Erythroblast (primary cell): ENCODE measurements at places on chromosomes 3 and 15.
A peak's percentile ranks its signal among the peaks of the same experiment; 100 is the strongest.

DNA sequence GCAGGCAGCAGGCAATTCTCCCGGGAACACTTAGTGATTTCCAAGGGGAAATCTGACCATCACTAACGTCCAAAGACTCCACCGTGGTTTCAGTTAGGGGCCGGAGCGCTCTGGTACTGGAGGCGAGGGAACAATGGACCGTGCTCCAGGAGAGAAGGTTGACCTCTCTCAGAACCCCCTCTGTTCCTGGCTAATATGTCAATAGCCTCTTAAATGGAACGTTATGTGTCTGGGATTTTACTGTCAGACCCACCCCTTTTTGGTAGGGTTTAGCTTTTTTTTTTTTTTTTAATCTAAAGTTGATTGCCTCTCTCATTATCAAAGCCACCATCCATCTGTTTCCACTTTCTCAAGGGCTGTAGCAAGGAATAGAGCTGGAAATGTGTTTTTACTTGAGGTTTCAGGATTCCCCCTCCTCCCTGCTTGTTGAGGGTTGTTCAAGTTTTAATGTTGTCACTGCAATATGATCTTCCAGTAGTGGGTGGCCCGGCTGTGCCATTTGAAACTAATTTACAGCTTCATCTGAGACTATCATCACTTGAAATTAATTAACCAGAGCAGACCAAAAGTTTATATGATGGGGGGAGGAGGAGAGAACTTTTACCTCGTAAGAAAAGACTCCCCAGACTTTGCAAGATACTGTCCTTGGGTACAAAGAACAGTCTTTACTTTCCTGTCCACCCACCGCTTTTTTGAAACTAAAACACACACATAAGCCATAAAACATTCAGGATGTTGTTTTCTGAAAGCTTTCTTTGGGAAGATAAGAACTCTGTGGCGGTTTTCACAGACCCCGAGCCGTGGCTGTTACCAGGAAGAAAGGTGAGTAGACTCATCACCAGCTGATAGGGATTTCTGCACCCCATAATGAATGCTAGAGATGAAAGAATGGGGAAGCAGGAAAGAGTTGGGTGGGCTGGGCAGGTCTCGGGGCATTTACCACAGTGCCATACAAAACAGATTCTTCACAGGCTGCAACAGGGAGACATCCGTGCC is 187.8 kb downstream of the UACA start:
- DNase-seq = no peak

- DNase-seq = no peak
These were observed 210.4 kb downstream of the MCTP2 start for GRCh38 chr15:94441760-94442159.

- DNase-seq = no peak
These were observed 65.4 kb downstream of the RASGRF1 start for GRCh38 chr15:79025201-79025600.

GRCh38 chr3:45055411-45056143 is 29.5 kb downstream of the CLEC3B start:
- DNase-seq = peak; percentile 63

- DNase-seq = no peak
These were observed 73.1 kb upstream of the TSPAN3 start for GRCh38 chr15:77144026-77144425.

- no peak for DNase-seq
These were observed 27.5 kb downstream of the BHLHE40 start for GRCh38 chr3:5006755-5007202.

DNA sequence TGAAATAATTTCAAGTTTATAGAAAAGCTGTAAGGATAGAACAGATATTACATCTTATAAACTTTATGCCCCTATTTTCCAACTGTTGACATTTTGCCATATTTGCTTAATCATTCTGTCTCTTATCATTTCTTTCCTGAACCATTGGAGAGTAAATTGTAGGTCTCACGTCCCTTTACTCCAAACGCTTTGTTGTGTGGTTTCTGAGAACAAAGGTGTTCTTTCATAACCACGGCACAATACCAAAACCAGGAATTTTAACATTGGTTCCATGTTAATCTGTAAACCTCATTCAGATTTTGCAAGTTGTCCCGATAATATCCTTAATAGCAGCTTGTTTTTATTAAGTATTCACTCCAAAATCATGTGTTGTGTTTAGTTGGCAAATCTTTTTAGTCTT is 134.8 kb downstream of the AKAP13 start:
- no peak for DNase-seq

- DNase-seq = peak; percentile 31
These were observed 983 bp upstream of the ALAS1 start for GRCh38 chr3:52196977-52197376.

GRCh38 chr15:83413054-83413719 is 34.0 kb upstream of the SH3GL3 start:
- no peak for DNase-seq

DNA sequence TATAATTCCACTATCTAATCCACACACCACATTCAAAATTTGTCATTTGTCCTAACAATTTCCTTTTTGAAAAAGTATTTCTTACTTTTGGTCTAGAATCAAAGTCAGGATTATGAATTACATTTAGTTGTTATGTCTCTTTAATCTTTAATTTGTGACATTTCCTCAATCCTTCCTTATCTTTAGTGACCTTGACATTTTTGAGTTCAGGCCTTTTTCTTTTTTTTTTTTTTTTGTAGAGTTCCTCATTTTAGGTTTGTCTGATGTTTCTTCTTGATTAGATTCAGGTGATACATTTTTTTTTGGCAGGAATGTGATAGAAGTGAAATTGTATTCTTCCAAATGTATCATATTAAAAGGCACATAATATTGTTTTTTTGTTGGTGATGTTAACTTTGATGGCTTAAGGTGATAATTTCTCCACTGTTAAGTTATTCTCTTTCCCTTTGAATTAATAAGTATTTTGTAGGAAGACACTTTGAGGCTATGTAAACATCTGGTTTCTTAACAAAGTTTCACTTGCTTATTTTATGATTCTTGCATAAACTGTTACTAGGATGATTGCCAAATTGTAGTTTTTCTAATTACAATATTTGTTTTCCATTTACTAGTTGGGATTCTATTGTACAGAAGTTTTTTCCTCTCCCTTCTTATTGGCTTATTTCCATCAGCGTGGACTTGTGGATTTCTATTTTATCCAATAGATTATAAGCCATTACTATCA is 16.3 kb downstream of the SLC35G2 start:
- no peak for DNase-seq

GRCh38 chr15:28098766-28099554 is at the start of gene OCA2:
OCA2 (minus strand) TSS chr15:28099315; CDS start chr15:28081874, 17,441 bp downstream.
- peak; percentile 58 for DNase-seq

DNA sequence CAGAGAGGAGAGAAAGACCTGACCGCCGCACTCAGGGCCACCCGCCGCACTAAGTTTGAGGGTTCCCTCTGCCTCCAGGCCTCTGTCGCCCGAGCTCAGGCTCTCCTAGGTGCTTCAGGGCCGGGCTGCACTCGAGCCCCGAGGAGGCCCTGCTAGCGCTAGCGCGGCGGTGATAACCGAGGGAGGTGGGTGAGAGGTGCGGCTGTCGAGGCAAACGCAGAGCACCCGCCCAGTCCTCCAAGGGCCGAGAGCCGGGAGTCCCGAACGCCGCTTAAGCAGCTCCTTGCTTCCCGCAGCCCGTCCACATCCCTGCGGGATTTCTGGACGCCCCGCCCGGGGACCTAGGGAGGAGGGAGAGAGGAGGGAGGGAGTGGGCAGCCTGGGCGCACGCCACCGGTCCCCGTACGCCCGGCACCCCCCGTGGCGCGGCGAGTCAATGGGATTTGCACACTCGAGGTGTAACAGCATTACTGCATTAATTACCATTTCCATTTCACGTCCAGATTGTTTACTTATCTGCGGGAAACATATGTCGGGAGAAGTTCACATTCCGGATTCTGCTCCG is 6.8 kb downstream of the SOX14 start:
- no peak for DNase-seq

DNA sequence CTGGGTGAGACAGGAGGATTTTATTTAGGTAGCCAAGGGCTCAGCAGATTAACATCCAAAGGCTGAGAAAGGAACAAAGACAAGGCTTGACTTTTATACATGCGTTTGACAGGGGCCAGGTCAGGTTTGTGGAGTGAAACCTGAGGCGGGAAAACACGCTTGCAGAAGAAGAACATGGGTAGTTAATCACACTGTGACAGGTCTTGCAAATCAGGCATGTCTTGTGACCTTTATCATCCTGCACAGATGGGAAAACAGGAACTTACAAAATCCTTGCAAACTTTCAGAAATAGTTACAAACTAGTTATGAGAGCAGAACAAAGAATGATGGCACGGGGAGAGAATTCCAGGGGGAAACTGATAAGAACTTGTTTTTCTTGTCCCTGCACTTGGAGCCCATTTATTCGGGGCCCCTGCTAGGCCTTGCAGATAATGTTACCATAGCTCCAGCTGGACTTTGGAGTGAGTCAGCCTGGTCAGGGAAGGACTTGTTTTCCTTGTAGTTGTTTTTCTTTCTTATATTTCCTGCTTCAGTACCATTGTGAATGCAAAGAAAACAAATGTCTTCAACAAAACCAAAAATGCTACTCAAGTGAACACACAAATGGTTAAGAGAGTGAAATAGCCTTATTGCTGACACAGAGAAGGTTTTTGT is 965.9 kb upstream of the ROBO1 start:
- DNase-seq = peak; percentile 59

- no peak for DNase-seq
These were observed 47.1 kb downstream of the HRH1 start for GRCh38 chr3:11201251-11202019.

DNA sequence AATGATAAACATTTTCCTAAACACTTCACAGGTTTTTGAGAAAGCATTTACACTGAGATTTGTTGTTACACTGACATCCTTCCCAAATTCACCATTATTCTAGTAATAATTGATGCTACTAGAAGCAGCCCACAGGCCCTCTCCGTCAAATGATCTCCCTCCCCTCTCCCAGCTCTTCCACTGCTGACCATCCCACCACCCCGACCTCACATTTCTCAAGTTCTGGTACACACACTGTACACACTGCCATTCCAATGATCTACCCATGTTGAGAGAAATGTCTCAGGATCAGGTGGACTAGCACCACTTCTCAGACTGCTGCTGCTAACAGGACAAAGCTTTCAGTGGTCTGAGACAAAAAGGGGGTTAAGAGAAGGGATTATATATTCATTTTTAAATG is 3.5 kb downstream of the TBC1D5 start:
- peak; percentile 28 for DNase-seq

GRCh38 chr15:91113030-91113429 is 13.0 kb downstream of the SV2B start:
- no peak for DNase-seq

DNA sequence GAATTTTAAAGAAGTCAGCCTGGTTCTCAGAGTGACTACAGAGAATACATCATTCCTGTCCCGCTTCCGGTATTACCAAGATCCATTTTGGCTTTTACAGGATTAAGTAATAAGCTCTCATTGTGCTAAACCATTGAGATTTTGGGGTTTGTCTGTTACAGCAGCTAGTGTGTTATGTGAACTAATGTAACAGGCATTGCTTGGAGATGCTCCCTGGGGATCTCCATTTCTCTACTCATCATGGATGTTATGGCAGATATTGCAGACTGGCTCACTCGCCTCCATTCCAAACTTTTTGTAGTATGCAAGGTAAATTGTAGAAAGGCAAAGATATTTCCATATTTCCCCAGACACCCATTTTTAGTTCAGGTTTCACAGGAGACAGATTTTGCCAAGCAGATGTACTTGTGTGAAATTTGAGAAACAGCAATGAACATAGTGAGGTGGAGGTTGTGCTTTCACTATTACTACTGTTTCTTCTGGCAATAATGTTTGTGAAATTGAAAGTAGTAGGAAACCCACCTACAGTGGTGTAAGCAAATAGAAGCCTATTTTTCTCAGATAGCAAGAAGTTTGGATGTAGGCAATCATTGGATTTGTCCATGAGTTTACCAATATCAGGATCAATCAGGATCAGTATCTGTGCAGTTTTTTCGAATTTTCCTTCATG is 177.1 kb upstream of the GALNT15 start:
- DNase-seq = no peak

DNA sequence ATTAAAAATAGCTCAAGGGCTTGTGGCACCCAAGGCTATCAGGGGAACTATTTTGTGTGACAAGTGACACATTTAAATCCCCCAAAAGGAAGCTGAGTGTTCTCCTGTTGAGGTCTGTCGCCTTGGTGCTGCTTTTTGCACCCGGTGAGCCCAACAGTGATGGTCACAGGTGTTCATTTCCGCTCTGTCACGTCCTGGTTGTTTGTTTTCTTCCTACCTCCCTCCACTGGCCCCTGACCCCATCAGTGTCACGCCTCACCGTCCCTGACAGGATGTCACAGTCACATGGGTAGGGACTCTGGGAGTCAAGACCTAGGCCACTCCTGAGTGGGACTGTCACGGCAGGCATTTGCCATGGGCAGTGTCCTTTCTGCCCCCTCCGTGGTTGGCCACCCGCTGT is 11.2 kb downstream of the SLCO3A1 start:
- no peak for DNase-seq

GRCh38 chr15:66017792-66018487 is 148.6 kb downstream of the RAB11A start:
- no peak for DNase-seq

GRCh38 chr3:55203546-55203945 is 275.7 kb upstream of the LRTM1 start:
- no peak for DNase-seq

- DNase-seq = no peak
These were observed 312.9 kb downstream of the ZBBX start for GRCh38 chr3:167066977-167067786.

- DNase-seq = no peak
These were observed 35.4 kb downstream of the MCTP2 start for GRCh38 chr15:94266789-94267188.

GRCh38 chr3:186532598-186533072 is 11.5 kb downstream of the CRYGS start:
- DNase-seq = no peak

GRCh38 chr3:31911643-31912042 is 69.4 kb downstream of the OSBPL10 start:
- DNase-seq = no peak

DNA sequence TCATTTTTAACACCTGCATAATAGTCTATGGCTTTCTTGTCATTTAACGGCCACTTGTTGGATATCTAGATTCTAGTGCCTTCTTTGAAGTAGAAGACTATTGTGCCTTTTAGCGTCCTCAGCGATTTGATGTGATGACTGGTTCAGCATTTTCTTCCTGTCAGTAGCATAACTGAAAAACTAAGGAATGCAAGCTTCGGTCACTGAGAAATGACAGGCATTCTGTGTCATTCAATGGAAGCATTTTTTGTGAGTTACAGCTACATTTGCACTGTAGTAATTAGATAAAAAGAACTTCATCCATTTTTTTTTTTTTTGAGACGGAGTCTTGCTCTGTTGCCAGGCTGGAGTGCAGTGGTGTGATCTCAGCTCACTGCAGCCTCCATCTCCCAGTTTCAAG is 10.3 kb downstream of the NEK11 start:
- DNase-seq = no peak

GRCh38 chr3:60192297-60193114 is 1058.7 kb downstream of the FHIT start:
- no peak for DNase-seq
